ENCODE measurements at places on chromosomes 7 and 10. TPM values are rescaled to one million over a fixed set of nuclear protein-coding genes. Genes with fewer than 3 reads are reported as not detected.
A peak's percentile ranks its signal among the peaks of the same experiment; 100 is the strongest.

GRCh38 chr7:140245611-140246105 is 68.9 kb upstream of the KDM7A start:
- H3K36me3 ChIP-seq: no peaks in the 10 kb centered on the region
- H3K27ac ChIP-seq: no peak overlapping the region
- H3K4me3 ChIP-seq: no peak overlapping the region
- no peak for DNase-seq

DNA sequence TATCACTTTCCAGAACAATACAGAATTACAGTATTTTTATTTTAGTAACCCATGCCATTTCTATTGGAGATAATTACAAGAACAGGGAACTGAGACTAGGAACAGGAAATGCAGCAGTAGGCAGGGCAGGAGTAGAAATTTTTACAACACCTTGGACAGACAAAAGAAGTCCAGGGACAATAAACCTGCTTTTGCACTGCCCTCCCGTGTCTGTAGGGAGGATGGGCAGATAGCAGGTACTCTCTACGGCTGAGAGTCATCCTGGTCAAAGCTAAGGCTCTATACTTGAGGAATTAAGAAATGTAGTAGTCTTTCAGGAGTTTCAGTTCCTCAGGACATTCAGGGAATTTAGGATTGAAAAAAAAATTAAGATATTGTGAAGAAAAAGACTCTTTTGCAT is 63.4 kb downstream of the VAX1 start:
- H3K4me1 ChIP-seq: no peaks in the 10 kb centered on the region
- H3K4me3 ChIP-seq: no peak overlapping the region
- H3K27me3 ChIP-seq: no peaks in the 10 kb centered on the region

DNA sequence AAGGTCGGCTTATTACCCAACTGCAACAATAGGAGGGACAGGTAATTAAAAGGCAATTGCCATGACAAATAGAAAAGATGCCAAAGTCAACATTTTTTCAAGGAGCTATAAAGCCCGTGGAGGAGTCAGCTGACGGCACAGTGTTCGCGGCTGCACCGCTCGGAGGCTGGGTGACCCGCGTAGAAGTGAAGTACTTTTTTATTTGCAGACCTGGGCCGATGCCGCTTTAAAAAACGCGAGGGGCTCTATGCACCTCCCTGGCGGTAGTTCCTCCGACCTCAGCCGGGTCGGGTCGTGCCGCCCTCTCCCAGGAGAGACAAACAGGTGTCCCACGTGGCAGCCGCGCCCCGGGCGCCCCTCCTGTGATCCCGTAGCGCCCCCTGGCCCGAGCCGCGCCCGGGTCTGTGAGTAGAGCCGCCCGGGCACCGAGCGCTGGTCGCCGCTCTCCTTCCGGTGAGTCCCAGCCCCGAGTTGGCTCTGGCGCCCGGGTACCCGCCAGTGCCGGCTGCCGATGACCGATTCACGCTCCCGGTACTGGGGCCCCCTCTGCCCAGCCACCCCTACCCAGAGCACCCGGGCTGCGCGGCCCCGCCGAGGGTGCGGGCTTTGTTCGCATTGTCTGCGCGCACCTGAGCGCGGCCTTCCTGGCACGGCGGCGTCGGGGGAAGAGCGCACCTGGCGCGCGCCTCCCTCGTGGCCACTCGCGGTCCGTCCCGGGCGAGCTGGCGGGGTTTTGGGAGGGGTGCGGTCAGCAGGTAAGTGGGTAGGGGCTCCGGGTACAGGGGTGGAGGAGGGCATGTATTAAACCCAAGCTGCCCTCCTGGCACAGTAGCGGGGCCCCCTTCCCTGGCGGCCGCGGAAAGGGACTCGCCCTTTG is at the start of gene VWA2:
Gene VWA2 (plus strand): TSS at position 138 of the 877 bp plus-strand sequence. CDS start 9,460 bp downstream, outside the sequence.
- no peak for DNase-seq
- H3K27me3 ChIP-seq: peaks cover 80% of the 10 kb centered on the region
- H3K27ac ChIP-seq: no peak within 1 kb of the TSS
- no peaks in the 10 kb centered on the region for H3K36me3 ChIP-seq
- H3K4me1 ChIP-seq: no peaks in the 10 kb centered on the region

- H3K36me3 ChIP-seq: no peaks in the 10 kb centered on the region
- peaks cover 4% of the 10 kb centered on the region for H3K4me1 ChIP-seq
- no peak overlapping the region for H3K27ac ChIP-seq
- peak; percentile 38 for DNase-seq
- H3K27me3 ChIP-seq: no peaks in the 10 kb centered on the region
These were observed 32.1 kb upstream of the A1CF start for GRCh38 chr10:50917486-50917885.

DNA sequence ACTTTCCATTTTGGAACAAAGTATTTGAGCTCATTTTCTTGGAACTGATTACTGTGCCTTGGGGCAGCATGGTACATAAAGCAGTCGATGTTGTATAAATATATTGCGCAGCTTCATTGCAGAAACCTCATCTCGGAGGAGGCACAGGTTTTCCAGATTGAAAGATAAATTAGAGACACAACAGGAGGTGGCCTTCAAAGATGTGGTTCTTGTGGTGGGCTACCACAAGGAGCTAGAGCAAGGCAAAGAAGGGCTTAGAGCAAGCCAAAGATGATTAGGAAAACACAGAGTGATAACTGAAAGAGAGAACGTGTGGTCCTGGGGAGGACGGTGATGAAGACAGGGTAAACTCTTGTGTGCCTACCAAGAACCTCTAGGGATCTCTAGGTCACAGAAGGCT is 169.1 kb upstream of the TNS3 start:
- H3K4me1 ChIP-seq: no peaks in the 10 kb centered on the region
- no peaks in the 10 kb centered on the region for H3K27me3 ChIP-seq
- H3K36me3 ChIP-seq: no peaks in the 10 kb centered on the region
- no peak overlapping the region for H3K4me3 ChIP-seq
- H3K27ac ChIP-seq: no peak overlapping the region

The METTL27 gene
- 2.1 TPM for total RNA-seq

The GPR26 gene
- 0.09 TPM for total RNA-seq

The ZKSCAN5 gene
- total RNA-seq: 16.4 TPM

The GPR85 gene
- total RNA-seq: 1.3 TPM

The SLC13A4 gene
- not detected for total RNA-seq

The ADIRF gene
- not detected for total RNA-seq

The TSPAN12 gene
- total RNA-seq: 9.8 TPM

The GATA3 gene
- 17.6 TPM for total RNA-seq
